ENCODE measurements at places on chromosomes 4 and X. TPM values are rescaled to one million over a fixed set of nuclear protein-coding genes. Genes with fewer than 3 reads are reported as not detected.

GRCh38 chr4:13700021-13700857, 72.7 kb upstream of the BOD1L1 start:
- H3K27ac ChIP-seq: no peak overlapping the region
- no peaks in the 10 kb centered on the region for H3K36me3 ChIP-seq
- H3K4me3 ChIP-seq: no peak overlapping the region
- no peaks in the 10 kb centered on the region for H3K4me1 ChIP-seq

The JADE1 gene
- 45.0 TPM for total RNA-seq

GRCh38 chr4:156326246-156326645, 372.6 kb upstream of the CTSO start:
- H3K27me3 ChIP-seq: no peaks in the 10 kb centered on the region
- no peak overlapping the region for H3K27ac ChIP-seq
- no peaks in the 10 kb centered on the region for H3K36me3 ChIP-seq
- no peak for DNase-seq
- H3K4me1 ChIP-seq: no peaks in the 10 kb centered on the region
- H3K4me3 ChIP-seq: no peak overlapping the region

The COL25A1 gene
- 0.60 TPM for total RNA-seq

DNA sequence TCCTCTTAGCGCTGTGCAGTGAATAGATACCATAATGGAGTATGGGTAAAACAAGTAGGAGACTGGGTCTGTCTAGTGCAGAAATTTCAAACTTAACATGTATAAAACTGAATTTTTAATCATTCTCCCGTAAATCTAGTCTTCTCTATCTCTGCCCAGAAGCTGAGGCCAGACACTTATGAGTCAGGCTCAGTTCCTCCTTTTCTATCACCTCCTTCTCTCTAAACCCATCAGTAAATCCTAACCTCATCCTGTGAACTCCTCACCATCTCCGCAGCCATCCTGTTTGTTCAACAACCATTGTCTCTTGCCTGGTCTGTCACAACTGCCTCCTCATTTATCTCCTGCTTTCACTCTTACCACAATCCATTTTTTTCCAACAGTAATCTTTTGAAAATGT, 19.8 kb upstream of the SGMS2 start:
- no peak for DNase-seq
- H3K4me3 ChIP-seq: no peak overlapping the region
- no peaks in the 10 kb centered on the region for H3K4me1 ChIP-seq
- H3K27ac ChIP-seq: no peak overlapping the region

DNA sequence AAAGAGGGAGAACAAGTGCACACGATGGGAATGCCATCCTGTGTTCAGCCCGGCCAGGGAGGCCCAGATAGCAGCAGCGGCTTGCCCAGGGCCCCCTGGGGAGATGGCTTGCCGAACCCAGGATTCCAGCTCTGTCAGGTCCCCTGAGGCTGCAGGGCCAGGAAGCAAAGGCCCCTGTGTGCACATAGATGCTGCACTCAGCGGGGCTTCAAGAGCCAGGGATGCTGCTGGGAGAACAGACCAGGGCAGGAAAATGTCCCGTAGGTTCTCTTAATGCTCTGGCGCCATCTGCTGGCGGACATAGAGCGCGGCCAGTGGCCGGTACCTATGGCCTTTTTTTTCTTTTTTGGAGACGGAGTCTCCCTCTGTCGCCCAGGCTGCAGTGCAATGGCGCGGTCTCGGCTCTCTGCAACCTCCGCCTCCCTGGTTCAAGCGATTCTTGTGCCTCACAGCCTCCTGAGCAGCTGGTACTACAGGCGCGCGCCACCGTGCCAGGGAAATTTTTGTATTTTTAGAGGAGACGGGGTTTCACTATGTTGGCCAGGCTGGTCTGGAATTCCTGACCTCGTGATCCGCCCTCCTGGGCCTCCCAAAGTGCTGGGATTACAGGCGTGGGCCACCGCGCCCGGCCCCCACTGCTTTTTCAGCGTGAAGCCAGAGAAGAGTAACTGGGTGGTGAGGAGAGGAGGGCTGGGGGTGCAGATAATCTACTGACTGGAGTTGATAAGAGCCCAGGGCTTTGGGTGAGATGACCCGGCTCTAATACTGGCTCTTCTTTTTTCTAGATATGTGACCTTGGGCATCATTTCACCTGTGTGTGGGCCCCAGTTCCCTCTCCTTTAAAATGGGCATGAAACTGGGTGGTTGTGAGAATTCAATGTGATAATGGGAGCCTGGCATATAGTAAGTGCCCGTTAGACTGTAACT, 22.5 kb downstream of the MED28 start:
- H3K27ac ChIP-seq: no peak overlapping the region
- peak; percentile 84 for DNase-seq
- H3K27me3 ChIP-seq: no peaks in the 10 kb centered on the region
- no peaks in the 10 kb centered on the region for H3K36me3 ChIP-seq
- no peaks in the 10 kb centered on the region for H3K4me1 ChIP-seq

The NPY5R gene
- not detected for total RNA-seq

DNA sequence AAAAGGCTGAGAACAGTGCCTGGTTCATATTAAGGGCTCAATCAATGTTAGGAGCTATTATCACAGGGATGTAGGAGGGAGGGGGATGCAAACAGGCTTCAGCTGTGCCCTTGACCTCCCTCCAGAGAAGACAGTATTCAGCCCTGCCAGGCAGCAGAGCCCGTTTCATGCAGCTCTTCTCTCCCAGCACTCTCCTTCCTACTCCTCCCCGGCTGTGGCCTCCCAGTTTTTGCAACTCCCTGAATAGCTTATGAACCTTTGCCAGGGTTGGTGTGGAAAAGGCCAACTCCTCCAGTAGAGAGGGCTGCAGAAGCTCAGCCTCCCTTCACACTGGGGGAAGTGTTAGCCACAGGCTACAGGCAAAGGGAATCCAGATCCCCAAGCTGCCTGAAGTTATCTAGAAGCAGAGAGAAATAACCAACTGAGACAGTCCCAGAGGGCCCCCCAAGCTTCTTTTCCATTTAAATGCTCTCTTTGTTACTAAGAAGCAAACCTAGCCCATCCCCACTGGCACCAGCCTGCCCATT, 31.7 kb upstream of the APLN start:
- DNase-seq: peak; percentile 57
- H3K36me3 ChIP-seq: no peaks in the 10 kb centered on the region
- peaks cover 1% of the 10 kb centered on the region for H3K4me1 ChIP-seq
- no peak overlapping the region for H3K4me3 ChIP-seq

The OCIAD2 gene
- 2.1 TPM for total RNA-seq

The PLP2 gene
- 113 TPM for total RNA-seq

- peak; percentile 26 for DNase-seq
- no peak overlapping the region for H3K27ac ChIP-seq
- no peaks in the 10 kb centered on the region for H3K27me3 ChIP-seq
- H3K36me3 ChIP-seq: no peaks in the 10 kb centered on the region
- H3K4me3 ChIP-seq: no peak overlapping the region
Measured at GRCh38 chrX:134718105-134718965, 60.1 kb upstream of the PLAC1 start.

The FRMPD3 gene
- 0.72 TPM for total RNA-seq

DNA sequence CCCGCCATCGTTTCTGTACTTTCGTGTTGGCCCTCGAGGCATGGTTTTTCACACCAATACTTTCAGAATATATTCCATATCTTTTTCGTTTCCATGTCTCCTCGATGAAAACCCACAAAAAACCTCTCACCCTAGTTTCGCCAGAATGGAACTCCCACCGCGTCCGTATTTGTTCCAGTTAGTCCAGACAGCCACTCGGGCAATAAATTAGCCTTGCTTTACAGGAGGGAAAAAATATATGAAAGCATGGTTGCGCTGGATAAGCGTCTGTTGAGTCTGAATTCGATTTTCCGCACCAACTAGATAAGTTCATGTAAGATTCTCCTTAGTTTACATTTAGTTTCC, 550 bp upstream of the CHM start:
- H3K27me3 ChIP-seq: no peaks in the 10 kb centered on the region
- peak overlapping the region; percentile 49 for H3K27ac ChIP-seq
- no peaks in the 10 kb centered on the region for H3K4me1 ChIP-seq
- DNase-seq: no peak
- peak overlapping the region; percentile 40 for H3K4me3 ChIP-seq

The HSFX3 gene
- not detected for total RNA-seq

- no peaks in the 10 kb centered on the region for H3K36me3 ChIP-seq
- no peak for DNase-seq
- H3K4me3 ChIP-seq: peak overlapping the region; percentile 74
- H3K27ac ChIP-seq: no peak overlapping the region
- H3K27me3 ChIP-seq: no peaks in the 10 kb centered on the region
- H3K4me1 ChIP-seq: no peaks in the 10 kb centered on the region
Measured at GRCh38 chrX:119237562-119237942, 1.5 kb downstream of the PGRMC1 start.

GRCh38 chrX:153414856-153415510, 3.7 kb downstream of the ZFP92 start:
- H3K27me3 ChIP-seq: no peaks in the 10 kb centered on the region
- no peaks in the 10 kb centered on the region for H3K36me3 ChIP-seq
- no peaks in the 10 kb centered on the region for H3K4me1 ChIP-seq
- no peak overlapping the region for H3K27ac ChIP-seq

- no peak overlapping the region for H3K27ac ChIP-seq
- H3K4me1 ChIP-seq: no peaks in the 10 kb centered on the region
- H3K36me3 ChIP-seq: no peaks in the 10 kb centered on the region
- no peaks in the 10 kb centered on the region for H3K27me3 ChIP-seq
- no peak overlapping the region for H3K4me3 ChIP-seq
- DNase-seq: no peak
Measured at GRCh38 chr4:22531311-22532019, 15.6 kb upstream of the ADGRA3 start.

DNA sequence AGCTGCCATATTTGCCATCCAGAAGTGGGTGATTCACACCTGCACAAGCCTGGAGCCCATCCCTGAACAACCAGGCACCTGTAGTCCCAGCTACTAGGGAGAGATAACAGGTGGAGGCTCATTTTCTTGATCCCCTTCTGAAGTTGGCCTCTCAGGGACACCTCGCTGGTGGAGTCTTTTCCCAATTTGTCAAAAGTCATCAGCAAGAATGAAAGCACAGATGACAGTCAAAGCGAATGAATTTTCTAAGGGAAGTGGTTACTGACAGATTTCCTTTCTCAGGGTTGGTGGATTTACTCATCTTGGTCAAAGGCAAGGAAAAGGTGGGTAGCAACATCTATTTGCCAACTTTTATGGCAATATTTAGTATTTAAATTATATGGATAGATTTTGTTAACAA, 36.5 kb downstream of the FGFBP1 start:
- no peaks in the 10 kb centered on the region for H3K27me3 ChIP-seq
- no peak for DNase-seq
- no peaks in the 10 kb centered on the region for H3K4me1 ChIP-seq

GRCh38 chrX:80879916-80880315, 70.2 kb upstream of the BRWD3 start:
- H3K27ac ChIP-seq: no peak overlapping the region
- no peak overlapping the region for H3K4me3 ChIP-seq
- no peak for DNase-seq
- H3K4me1 ChIP-seq: no peaks in the 10 kb centered on the region

GRCh38 chrX:3697701-3698279, 15.7 kb downstream of the PRKX start:
- no peak for DNase-seq
- H3K4me1 ChIP-seq: peaks cover 5% of the 10 kb centered on the region
- no peaks in the 10 kb centered on the region for H3K36me3 ChIP-seq
- no peak overlapping the region for H3K4me3 ChIP-seq
- no peak overlapping the region for H3K27ac ChIP-seq

The CLDN22 gene
- not detected for total RNA-seq

The CCNA2 gene
- total RNA-seq: 0.65 TPM

GRCh38 chr4:138475116-138475515, 233.0 kb upstream of the SLC7A11 start:
- no peak for DNase-seq
- no peak overlapping the region for H3K4me3 ChIP-seq
- H3K27me3 ChIP-seq: no peaks in the 10 kb centered on the region
- no peaks in the 10 kb centered on the region for H3K4me1 ChIP-seq
- no peaks in the 10 kb centered on the region for H3K36me3 ChIP-seq
- no peak overlapping the region for H3K27ac ChIP-seq

DNA sequence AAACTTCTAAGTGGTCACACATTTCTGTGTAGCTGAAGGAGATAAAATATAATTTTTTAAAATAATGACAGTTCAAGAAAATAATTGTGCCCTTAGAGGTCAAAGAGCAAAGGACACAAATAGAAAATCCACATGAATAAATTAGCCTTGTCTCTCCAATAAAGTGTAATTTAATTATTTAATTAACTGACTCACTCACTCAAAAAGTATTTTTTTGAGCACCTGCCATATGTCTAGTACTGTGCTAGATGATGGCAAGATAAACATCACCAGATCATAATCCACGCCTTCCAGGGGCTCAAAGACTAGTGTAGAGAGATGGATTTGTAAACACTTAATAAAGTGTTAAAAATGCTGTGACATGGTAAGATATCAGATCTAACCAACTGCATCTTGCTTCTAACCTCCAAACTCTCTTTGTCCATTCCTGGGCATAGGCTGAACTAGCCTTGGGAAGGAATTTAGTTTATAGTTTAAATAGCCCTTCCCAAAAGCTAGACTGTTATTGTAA, 112.5 kb downstream of the SCLT1 start:
- H3K4me3 ChIP-seq: no peak overlapping the region
- H3K36me3 ChIP-seq: no peaks in the 10 kb centered on the region
- no peaks in the 10 kb centered on the region for H3K4me1 ChIP-seq
- H3K27me3 ChIP-seq: no peaks in the 10 kb centered on the region
- no peak overlapping the region for H3K27ac ChIP-seq

The ADRA2C gene
- 7.3 TPM for total RNA-seq

GRCh38 chr4:26226629-26227376, 94.0 kb upstream of the RBPJ start:
- H3K27ac ChIP-seq: no peak overlapping the region
- H3K4me3 ChIP-seq: no peak overlapping the region
- no peaks in the 10 kb centered on the region for H3K27me3 ChIP-seq
- no peak for DNase-seq
- no peaks in the 10 kb centered on the region for H3K4me1 ChIP-seq
